ENCODE measurements at places on chromosomes 2 and 18.

GRCh38 chr2:105188343-105188742, 53.2 kb upstream of the GPR45 start:
- no peak for DNase-seq

DNA sequence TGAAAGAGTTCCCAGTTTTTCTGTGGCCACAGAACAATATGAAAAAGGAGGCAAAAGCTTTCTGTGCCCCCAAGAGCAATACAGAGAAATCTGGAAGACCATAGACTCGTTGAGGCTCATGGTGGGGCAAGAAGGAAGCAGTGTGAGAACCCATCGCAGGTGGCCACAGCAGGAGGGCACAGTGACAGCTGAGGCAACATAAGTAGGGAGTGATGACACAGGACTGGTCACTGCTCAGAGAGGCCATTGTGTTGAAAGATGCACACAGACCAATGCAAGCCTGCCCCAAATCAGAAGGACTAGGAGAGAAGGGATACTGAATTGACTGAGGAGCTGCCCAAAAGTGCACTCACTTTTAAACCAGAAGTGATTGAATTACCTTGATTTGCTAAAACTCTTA, 483.6 kb downstream of the EPHA4 start:
- DNase-seq: no peak

DNA sequence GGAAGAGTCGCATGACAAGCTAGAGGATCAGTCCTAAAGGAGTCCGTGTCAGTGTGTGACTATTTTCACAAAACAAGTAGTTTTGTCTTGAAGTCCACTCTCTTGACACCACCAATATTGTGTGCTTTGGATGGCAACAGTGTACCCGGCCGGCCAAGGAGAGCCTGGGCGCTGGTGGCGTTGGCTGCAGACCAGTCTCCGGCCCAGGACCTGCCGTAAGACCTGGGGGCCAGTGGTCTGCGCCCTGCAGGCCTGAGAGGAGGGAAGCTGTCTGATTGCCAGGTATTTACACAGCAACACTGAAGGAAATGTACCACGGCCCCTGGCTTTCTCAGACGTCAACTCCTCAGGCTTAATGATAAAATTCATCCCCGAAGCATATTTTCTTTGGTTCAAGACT, 472.4 kb upstream of the SALL3 start:
- DNase-seq: no peak

DNA sequence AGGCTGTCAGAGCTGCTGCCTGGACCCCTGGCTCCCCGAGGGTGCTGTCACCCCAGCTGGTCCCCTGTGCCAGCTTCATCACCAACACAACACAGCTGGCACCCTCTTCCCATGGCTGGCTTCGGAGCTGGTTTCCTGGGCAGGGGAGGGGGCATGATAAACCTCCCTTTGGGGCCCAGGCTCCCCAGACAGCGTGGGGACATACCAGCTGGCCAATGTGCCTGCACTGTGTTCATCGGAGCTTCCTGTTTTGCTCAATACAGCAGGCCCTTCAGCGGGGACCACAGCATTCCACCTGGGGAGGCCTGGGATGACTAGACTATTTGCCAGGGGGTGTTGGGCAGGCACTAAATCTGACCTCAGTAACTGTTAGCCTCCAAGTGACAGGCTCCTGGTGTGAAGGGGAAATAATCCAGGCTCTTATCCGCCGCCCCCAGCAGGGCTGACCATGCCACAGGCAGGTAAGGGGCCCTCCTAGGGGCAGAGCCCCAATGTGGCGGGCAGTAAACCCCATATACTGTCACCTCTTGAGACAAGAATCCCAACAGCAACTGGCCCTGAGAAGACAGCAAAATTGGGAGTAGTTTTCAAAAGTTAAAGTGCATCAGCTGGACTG, 44.6 kb downstream of the EMX1 start:
- DNase-seq: no peak

DNA sequence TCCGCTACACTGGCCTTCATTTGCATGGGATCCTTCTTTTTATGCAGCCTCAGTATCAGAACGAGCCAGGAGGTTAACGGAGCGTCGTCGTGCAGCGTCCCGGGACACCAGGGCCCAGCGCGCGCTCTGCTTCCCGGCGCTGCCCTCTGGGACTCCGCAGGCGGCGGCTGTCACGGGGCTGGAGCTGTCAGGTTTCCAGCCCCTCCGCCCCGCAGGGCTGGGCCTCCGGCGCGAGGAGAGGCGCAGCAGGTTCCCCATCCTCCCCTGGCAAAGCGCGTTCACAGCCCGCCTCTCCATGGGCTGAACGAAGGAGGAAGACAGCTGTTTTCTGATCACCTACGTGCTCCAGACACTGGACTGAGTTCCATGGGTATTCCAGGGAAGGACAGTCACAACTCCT, 12.5 kb upstream of the PAX8 start:
- no peak for DNase-seq

- DNase-seq: no peak
These were observed 1.9 kb downstream of the CHPF start for GRCh38 chr2:219541611-219542180.

DNA sequence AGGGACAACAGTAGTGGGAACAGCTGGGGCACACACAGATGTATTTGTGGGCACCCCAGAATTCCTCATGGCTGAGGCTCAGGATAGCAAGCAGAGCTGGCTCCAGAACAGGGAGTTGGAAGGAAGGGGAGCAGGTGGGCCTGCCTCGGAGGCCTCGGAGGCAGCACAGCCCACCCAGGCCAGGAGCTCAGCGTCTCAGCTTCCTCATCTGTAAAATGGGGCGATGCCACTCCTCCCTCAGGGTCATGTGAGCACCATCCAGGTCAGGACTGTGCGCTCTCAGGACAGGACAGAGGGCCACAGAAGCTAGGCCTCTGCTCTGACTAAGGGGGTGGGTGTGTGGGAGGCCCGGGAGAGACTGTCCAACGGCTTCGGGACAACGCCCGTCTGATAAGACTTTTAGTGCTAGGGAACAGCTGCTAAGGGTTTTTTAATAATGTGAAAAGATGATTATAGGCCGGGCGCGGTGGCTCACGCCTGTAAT, 106.2 kb downstream of the HDAC4 start:
- DNase-seq: no peak

DNA sequence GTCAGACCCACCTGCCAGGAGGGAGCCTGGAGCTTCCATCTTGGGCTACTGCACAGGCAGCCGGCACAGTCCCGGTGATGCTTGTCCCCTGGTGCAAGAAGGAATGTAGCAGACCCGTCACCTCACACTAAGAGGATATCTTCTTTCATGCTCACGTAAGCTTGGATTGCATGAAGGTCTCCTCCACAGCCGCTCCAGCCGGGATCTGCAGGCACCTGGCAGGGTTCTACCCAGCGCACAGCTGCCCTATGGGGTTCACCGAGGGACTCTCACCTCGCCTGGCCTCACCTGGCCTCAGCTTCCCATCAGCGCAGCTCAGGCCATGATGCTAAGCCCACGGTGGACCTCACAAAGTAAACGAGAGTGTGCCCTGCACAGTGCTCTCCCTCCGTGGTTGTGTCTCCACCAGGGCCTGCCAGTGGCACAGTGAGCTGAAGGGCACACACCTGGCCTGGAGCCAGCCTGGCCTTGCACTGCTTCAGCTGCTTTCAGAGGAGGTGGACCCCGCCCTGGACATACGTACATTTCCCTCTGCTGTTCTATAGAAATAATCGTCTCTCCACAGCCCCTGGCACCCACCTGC, 239.1 kb downstream of the SEPTIN10 start:
- DNase-seq: no peak

- DNase-seq: no peak
These were observed 112.9 kb downstream of the CLIP4 start for GRCh38 chr2:29227935-29228675.

GRCh38 chr2:205719847-205720246, 37.5 kb downstream of the NRP2 start:
- no peak for DNase-seq
